Neural progenitor cell (in vitro differentiated cells): ENCODE measurements at places on chromosomes 6 and 20.
A peak's percentile ranks its signal among the peaks of the same experiment; 100 is the strongest.

DNA sequence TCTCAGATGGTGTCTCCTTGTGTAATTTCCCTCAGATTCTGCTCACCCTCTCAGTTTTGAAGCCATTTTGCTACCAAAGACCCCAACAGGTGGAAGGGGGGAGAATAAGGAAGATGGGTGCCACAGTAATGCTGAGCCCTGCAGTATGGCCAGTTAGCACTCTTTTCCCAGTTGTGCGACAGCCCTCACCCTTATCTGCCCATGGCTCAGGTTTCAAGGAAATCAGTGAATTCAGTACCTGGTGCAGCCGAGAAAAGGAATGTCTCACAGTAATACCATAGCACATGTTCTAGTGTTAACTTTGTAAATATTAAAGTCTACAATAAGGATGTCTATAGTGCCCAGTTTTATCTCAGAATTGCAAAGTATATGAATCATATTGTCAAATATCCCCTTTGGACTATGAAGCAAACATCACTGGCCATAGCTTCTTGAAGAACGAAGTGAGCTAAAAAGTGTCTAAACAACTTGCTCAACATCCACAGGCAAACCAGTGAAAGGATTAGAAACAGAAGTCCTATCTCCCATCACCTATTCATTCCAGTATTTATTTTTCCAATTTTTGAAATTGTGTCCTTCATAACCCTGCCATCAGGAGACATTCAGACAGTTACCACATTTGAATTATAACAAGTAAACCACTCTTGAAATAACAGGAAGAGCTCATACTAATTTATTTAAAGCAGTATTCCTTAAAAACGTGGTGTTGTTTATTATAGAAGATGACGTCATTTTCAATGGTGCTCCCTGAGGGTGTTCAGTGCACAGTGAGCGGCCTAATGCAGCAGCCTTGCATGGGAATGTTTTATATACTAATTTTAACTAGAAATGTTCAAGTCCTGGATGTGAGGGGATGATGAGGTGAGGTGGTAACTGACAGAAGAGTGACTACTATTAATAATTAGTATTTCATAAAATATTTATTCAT lies 366.2 kb downstream of the TFAP2A start:
- DNase-seq: no peak

GRCh38 chr6:70072540-70073179 lies 206.3 kb downstream of the COL19A1 start:
- no peak for DNase-seq

- no peak for DNase-seq
These were observed 246.0 kb upstream of the ECI2 start for GRCh38 chr6:4381381-4381780.

- peak; percentile 77 for DNase-seq
These were observed 71.1 kb downstream of the CDH22 start for GRCh38 chr20:46237227-46237626.

DNA sequence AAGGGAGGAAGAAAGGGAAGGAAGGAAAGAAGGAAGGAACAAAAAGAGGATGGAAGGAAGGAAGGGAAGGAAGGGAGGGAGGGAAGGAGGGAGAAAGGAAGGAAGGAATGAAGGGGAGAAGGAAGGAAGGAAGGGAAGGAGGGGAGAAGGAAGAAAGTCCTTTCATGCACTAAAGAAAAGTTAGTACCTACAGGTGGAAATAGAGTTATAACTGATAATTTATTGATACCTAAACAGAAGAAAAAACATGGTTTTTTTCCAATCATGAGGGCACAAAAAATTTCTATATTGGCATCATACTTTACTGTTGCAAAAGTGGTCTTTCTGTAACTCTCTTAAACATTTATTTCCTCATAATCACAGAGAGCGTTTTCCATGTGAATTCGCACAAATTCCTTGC lies 659.4 kb downstream of the MAFB start:
- no peak for DNase-seq

- DNase-seq: no peak
These were observed 164.0 kb downstream of the GMDS start for GRCh38 chr6:2081155-2082138.

GRCh38 chr6:109360791-109361190 lies 21.5 kb downstream of the CD164 start:
- DNase-seq: no peak

DNA sequence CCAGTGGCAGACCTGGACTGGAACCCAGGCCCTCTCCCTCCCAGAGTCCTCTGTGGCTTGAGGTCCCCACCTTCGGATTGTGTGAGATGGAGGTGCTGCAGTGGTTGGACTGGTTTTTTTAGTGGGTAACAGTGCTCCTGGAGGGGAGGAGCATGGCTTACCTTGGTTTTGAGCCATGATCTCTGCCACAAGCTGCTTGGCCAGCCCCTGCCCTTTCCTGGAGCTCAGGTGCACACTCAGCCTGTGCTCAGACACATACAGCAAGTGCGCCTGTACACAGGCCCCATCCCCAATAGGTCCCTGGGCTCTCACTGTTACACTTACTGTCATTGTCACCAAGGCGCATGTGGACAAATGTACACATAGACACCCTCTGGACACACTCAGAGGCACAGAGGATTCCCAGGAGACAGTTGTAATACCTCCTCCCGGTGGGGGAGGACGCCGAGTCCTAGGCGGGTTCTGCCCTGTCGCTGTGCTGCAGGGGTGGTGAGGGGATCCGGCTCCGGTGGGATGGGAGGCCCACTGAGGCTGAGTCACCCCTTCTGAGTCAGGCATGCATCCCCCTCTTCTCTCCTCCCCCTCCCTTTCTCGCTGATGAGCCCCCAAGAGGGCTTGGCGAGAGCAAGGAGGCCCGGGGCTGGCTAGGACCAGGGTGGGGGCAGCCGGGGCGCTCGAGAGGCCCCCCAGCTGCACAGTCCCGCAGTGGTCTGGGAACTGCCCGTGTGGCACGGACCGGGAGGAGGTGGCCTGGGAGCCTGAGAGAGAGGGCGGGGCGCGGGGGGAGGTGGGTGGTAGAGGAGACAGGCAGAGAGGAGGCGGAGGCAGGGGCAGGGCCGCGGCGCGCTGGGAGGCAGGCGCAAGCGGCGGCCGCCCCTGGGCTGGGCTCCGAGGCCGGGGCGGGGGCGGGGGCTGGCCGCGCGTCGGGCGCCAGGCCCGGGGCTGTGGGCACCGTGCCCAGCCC lies 522 bp upstream of the EPB41L1 start:
- peak; percentile 85 for DNase-seq

DNA sequence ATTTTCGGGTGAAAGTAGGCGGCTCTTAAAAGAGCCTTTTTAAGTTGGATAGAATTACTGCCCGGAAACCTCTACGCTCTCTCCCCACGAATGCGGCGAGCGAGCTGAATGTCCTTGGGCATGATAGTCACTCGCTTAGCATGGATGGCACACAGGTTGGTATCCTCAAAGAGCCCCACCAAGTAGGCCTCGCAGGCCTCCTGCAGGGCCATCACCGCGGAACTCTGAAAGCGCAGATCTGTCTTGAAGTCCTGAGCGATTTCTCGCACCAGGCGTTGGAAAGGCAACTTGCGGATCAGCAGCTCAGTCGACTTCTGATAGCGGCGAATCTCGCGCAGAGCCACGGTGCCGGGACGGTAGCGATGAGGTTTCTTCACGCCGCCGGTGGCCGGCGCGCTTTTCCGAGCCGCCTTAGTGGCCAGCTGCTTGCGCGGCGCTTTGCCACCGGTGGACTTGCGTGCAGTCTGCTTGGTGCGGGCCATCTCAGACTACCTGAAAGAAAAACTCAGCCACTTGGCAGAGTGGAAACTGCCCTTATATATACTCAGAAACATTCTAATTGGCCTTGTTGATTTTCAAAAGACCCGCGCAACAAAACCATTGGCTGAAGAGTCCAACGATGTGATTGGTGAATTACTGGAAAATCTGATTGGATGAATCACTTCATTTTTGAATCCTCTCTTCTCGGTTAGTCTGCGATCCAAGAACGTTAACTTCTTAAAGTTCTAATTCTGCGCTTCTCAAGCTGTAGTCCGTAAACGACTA lies 93.9 kb upstream of the BTN3A2 start:
- peak; percentile 93 for DNase-seq

DNA sequence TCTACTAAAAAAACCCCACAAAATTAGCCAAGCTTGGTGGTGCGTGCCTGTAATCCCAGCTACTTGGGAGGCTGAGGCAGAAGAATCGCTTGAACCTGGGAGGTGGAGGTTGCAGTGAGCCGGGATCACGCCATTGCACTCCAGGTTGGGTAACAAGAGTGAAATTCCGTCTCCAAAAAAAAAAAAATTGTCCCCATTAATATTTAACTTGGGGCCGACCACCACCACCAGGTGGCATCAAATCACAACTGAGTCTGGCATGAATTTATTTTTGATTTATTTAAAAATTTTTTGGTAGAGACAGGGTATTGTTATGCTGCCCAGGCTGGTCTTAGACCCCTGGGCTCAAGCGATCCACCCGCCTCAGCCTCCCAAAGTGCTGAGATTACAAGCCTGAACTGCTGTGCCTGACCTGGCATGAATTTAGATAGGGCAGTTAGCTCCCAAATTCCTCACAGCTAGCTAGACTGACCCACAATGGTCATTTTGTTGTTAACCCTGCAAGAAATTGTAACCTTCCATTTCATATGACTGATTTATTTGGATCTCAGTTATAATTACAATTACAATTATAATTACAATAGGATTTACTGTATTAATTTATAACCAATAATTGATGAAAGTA lies 17.1 kb upstream of the BEND3 start:
- peak; percentile 37 for DNase-seq

DNA sequence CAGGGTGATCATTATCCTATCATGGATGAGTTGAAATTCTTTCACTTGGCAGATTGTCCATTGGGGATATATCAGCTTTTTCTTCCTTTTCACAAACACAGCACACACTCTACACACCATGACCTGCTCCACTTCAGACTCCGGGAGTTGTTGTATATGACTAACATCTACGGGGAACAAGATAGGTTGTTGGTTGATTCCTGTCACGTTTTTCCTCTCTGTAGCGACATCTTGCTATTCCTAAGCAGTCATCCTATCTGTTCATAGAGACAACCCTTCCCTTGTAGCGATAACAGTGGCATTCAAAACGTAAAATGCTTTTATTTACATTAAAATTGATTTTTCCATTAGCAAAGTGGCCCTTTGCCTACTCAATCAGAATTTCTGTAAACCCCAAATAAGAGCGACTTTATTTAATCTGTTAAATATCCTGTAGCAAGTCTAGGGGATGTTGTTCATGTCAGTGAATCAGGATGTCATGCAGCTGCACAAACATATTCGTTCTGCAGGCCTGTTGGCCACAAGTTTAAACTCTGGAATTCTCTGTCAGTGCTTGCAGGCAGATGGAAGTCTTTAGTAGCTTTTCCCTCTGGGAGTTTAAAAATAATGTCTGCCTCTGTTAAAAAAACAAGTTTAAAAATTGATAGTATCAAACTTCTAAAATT lies 23.1 kb downstream of the PHACTR2 start:
- DNase-seq: no peak

DNA sequence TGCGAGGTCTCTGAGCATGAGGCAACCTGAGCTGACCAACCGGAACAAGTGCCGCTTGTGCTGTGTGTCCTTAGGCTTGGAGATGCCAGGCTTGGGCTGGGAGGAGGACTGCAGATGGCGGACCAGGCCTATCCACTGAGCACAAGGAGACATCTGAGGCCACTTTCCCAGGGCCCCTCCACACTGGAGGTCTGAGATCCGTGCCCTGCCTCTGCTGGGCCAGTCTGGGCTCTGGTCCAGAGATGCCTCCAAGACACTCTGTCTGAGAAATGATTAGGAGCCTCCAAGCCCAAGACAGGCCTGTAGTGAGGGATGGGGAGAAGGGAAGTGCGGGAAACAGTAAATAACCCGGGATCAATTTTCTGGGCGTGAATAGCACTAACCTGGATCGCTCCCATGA lies 3.0 kb upstream of the MLN start:
- DNase-seq: no peak

DNA sequence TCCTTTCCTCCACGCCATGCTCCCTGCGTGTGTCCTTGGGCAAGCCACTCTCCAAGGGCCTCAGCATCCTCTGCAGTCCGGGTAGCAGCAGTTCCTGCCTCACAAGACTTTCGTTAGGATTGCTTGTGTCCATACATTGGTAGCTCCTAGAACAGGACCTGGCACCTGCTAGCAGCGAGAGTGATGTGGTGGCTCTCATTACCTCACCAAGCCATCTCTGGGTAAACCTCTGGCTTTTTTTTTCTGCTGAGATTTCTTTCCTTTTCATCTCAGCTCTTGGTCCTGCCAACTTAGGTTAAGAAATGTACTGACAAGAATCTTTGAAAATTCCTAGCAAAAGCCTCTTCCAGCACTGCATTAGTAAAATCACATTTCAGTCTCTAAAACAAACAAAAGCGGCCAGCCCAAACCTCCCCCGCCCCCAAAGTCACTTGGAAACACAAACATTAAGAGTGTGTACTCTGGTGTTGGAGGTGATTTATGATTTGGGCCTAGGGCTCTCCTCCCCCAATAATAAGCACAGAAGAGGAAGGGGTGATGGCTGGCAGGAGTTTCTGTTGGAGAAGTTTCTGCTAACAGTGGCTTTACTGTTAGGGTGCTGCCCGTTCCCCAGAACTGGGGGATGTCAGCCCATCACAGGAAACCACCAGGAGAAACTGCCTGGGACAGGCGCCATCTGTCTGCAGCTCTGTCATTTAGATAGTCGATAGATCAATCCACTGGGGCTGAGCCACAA lies 199.2 kb downstream of the CD83 start:
- peak; percentile 24 for DNase-seq

DNA sequence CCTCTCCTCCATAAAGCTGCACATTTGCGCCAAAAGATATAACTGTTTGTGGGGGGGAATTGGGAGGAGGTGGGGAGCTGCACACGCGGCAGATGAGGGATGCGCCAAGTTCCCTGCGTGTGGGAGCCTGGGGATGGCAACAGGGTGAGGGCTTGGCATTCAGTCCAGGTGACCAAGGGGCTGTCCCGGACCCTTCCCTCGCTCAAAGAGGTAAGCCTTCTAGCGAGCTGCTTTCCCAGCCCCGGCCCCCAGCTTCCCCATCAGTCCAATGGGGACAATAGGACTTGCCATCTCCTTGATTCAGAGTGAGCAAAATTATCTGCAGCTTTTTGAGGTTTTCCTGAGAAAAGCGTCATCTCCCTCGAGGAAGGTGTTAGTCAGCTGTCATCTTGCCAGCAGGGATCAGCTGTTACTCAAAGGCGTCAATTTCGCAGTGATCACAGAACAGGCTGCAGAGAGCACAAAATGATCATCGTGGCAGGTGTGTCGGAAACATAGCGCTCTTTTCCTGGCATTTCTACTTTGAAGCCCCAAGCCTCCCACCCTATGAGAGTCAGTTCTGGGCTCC lies 21.3 kb downstream of the ZNF831 start:
- DNase-seq: no peak

DNA sequence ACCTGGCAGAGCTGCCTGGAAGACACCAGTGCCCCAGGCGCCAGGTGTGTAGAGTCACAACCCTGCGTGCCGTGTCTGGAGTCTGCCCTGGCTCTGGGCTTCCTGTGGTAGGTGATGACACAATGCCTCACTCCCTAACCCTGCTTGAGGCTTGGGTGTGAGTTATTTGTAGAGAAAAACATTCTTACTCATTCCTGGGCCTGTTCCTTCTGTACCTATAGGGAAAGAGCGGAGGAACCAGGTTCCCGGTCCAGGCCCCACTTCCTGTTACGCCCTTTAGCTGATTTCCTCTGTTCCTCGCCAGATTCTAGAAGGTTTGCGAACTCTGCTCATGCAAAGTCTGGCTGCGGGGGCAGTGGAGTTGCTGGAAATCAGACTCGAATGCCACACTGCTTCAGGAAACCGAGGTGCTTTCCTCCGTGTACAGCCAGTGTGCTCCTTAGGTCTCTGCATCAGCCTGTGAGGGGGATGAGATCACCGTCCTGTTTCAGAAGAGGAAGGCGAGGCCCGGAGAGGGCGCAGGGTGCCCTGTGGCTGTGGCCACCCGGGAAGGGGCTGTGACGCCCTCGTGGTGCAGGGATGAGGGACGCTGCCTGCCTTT lies 67.1 kb upstream of the DUSP22 start:
- no peak for DNase-seq

GRCh38 chr6:129498950-129499842 lies 210.8 kb downstream of the ARHGAP18 start:
- peak; percentile 66 for DNase-seq
